Pulmonary artery endothelial cell (primary cell): ENCODE measurements at places on chromosomes 7 and 10. TPM values are rescaled to one million over a fixed set of nuclear protein-coding genes. Genes with fewer than 3 reads are reported as not detected.

The KIN gene
- 5.7 and 5.9 TPM in 2 replicates for total RNA-seq

The UNCX gene
- not detected in 2 replicates for total RNA-seq

The IMPDH1 gene
- 88.2 and 100 TPM in 2 replicates for total RNA-seq

The LIPF gene
- total RNA-seq, result not detected in 2 replicates

The EVX1 gene
- not detected in 2 replicates for total RNA-seq

The MMS19 gene
- total RNA-seq, result 70.7 and 76.8 TPM in 2 replicates

The AKR1C8 gene
- total RNA-seq, result not detected in 2 replicates

The PPP1R9A gene
- total RNA-seq, result 4.1 and 9.3 TPM in 2 replicates

The TPK1 gene
- total RNA-seq, result 17.5 and 22.9 TPM in 2 replicates

The BEND7 gene
- total RNA-seq, result 13.9 and 16.5 TPM in 2 replicates

The TEX47 gene
- total RNA-seq, result not detected in 2 replicates

The GPR15LG gene
- not detected in 2 replicates for total RNA-seq

The CRCP gene
- total RNA-seq, result 33.0 and 37.7 TPM in 2 replicates

- DNase-seq, result no peak
These were observed 949 bp upstream of the CLIP2 start for GRCh38 chr7:74288034-74288881.

DNA sequence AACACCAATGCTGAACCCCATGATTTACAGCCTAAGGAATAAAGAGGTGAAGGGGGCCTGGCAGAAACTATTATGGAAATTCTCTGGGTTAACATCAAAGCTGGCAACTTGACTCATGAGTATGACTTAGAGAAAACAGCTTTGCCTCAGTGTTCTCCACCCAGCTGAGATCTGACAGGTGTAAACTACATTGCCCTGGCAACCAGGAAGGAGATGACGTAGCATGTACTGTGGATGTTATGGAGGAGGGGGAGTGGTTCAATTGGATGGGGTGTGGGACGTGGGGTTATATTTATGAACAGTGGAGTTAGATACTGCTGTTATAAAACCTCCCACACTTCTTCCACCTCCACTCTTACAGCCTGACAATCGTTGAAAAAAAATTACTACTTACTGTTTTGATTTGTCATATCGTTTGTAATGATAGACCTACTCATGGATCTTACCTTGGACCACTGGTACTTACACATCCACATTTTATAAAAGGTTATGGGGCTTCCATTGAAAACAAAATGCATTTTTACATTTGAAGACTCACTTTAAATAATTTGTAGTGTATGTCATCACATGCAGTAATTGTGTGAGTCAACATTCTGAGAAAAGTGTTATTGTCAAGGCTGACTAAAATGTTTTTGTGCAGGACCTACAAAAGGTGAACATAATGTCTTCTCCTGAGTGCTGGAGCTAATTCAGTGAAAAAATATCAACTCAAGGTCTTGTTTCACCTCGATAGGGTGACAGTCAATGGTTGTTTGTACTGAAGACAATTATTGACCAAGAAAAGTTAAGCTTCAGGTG, 6.4 kb downstream of the OR2F1 start:
- DNase-seq, result no peak

DNA sequence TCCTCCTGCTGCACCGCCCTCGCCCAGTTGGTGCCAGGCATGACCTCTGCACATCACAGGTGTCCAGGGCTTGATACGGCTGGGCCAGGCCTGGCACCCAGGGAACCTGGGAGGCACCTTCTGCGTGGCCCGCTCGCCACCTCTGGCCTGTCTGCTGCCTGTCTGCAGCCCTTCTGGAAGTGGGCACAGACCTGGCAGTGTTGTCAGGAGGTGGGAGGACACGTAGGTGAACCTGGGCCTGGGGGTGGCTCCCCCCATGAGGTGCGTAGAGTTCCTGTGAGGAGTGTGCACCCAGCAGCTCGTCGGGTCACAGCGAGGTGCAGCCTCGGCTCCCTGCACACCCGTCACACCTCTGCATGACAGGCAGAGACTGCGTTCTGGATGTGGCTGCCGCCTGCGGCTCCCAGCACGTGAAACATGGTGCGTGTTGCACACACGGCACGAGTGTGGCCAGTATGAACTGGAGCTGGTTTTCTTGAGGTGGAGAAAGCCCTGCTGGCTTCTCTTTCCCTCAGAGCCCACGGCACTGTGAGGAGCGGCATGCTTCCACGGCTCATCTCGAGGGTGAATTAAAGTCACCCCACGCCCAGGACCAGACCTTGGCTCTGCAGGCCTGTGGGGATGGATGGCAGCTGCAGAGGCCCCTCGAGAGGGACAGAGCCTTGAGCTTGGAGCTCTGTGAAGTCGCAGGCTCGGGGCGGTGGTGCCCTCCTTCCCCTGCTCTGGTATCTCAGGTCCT, 24.8 kb downstream of the INPP5A start:
- no peak for DNase-seq

- no peak for DNase-seq
These were observed 4.4 kb upstream of the ABHD11 start for GRCh38 chr7:73742753-73743641.

DNA sequence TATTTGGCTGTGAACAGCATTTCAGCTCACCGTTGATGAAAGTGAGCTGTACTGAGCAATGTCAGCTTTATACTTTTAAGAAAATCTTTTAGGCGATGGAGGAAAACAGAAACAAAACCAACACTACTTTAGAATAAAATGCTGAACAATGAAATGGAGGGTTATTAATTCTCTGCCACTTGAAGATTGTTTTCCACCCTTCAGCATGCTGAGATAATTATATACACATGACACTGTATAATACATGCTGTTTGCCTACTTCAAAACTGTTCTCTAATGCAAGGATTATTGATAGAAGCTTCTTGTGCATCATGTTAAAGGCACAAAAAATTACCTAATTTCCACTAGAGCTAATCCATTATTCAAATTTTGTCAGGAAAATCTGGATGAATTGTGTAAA, 66.8 kb downstream of the CACNA2D1 start:
- no peak for DNase-seq

- DNase-seq, result no peak
These were observed 287.0 kb downstream of the TCF7L2 start for GRCh38 chr10:113236998-113237397.

DNA sequence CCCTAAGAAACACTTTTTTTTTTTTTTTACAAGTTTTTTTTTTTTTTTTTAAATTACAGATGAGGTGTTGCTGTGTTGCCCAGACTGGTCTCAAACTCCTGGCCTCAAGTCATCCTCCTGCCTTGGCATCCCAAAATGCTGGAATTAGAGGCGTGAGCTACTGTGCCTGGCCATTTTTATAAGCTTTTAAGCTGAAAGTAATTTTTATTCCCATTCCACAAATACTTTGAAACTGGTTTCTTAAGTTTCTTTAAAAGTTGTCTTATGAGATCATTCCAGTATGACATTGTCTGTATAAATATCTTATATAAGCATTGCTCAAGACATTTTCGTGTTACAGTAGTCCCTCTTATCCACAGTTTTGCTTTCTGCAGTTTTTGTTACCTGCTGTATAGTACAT, 61.4 kb upstream of the CYP26C1 start:
- no peak for DNase-seq

DNA sequence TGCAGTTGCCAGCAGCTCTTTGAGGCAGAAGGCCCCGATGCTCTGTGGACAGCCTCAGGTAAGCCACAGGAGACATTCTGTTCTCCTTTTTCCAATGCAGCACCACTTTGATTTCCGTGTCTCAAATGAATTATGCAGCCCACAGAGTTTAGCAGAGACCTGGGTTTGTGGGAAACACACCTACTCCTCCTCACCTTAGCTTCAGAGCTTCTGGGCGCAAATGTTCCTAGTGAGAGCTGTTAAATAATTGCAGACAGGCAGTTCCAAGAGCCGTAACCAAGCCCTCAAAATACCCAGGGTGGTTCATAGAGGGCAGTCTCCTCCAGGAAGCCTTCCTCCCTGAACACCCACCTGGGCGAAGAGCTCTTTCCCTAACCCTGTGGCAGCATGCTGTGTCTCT, 69.2 kb upstream of the AGK start:
- DNase-seq, result no peak

DNA sequence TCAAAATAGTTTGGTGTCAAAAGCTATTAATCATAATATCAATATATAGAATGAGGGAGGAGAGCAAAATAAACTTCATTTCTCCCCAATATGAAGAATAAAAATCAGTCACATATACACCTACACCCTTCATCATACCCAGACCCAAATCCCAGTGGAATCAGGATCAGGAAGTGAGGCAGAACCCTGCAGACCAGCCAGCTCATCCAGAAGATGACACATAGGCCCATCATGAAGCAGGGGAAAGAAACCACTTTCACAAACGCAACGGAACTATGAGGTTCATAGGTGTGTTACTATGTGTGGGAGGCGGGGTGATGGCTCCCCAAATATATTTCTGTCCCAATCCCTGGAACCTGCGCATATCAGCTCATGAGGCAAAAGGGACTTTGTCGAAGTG, 89.0 kb downstream of the RSU1 start:
- DNase-seq, result no peak

GRCh38 chr7:91866599-91867148, 13.8 kb downstream of the MTERF1 start:
- DNase-seq, result no peak

GRCh38 chr7:150855046-150855445, 2.7 kb downstream of the AOC1 start:
- DNase-seq, result no peak

DNA sequence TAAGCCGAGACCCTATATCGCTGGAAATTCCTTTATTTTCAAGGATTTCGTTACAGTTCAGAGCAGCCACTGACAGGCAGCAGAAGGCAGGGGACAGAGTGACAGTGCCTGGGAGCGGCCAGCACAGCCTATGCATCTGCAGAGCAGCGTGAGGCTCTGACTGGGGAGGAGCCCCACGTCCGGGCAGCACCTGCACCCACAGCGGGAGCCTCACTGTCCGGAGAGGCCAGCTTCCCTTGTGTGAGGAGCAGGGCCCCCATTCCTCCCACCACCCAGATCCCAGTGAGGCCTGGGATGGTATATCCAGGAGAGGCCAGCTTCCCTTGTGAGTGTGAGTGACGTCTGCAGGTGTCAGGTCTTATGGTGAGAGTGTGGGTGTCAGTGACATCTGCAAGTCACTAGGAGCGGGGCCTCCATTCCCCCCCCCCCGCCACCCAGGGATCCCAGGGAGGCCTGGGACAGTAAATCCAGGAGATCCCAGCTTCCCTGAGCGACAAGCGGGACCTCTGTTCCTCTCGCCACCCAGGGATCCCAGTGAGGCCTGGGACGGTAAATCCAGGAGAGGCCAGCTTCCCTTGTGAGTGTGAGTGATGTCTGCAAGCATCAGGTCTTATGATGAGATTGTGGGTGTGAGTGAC, 259.1 kb downstream of the PTPRN2 start:
- DNase-seq, result no peak

- DNase-seq, result no peak
These were observed 44.3 kb upstream of the PPP1R17 start for GRCh38 chr7:31642681-31643115.

GRCh38 chr10:107085665-107086525, 78.6 kb downstream of the SORCS1 start:
- no peak for DNase-seq

DNA sequence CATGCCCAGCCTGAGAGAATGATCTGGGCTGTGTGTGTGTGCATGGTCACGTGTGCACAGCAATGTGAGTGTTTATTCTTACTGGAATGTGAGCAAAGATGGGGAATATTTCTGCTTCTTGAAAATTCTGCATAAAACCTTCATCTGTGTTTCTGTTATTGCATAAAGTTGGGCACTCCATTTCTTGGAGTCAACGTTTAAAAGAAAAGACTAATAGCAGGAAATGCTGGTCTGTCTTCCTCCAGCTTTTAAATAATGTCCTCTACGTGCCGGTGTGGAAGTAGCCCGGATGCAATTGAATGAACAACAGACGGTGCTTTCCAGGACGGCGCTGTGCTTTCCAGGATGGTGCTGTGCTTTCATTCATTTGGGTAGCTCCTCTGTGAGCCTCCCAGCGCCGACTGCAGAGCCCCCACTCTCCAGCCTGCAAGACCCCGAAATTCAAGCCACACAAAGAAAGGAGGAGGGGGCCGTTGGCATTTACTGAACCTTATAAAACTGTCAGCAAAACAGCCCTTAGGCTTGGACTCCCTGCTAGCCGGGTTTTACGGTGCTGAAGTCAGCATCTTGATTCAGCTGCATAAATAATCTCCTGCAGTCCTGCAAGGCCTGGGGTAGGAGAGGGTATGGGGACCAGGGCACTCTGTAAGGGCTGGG, 158.2 kb upstream of the PRKCQ start:
- DNase-seq, result no peak

DNA sequence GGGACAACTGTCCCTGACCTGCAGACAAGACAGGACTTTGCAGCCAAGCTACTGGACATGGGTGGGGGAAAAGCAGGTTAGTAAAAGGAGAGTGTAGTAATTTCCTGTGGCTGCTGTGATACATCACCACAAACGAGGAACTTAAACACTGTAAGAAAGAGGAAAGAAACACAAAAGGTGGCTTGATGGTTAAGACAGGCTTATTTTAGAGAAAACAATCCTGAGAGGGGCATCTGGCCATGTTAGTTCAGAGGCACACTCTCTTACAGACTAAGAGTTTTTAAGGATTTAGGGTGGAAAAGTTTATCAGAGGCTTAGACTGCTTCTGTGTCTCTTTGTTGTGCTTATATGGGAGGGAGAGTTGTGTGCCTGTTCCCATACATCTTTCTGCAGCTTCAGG, 667.0 kb downstream of the TYW1 start:
- DNase-seq, result no peak

DNA sequence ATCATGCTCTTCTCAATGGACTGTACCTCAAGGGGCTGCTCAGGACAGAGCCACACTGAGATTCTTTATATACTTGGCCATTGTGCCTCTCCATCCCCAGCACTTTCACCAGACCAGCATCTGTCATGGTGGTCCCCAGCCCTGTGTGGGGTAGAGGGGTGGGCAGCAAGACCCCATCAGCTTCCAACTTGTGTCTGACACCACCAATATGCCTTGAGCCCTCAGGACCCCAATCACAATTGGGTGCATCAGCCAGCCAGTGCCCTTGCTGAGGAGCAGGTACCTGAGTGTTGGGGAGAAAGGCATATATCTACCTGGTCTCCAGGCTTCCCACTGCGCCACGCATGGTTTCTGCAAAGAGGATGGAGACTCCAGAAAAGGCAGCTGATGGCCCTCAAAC, 56.3 kb downstream of the GRID1 start:
- DNase-seq, result no peak

DNA sequence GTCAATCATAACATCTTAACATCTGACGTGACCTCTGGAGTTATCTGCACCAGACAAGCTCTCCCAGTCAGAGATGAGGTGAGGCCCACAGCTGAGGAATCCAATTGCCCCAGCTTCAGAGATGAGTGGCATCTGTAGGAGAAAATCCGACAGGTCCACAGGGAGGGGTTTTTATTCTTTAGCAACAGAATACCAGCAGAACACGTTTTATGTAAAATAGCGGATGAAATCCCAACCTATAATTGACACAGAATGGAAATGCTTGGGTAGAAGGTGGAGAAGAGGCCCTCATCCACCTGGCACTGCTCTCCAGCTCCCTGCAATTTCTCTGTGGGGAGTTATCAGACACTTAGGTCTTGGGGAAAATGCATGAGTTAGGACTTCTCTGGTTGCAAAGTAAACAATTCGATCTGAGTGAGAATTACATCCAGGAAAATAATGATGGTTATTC, 144.2 kb upstream of the NRP1 start:
- no peak for DNase-seq
